Stimulated activated CD8-positive, alpha-beta memory T cell treated with anti-CD3 and anti-CD28 coated beads, Interleukin-7, amount 100 ng/mL, for 1 hour (primary cell): ENCODE measurements at places on chromosomes 6 and 20.

GRCh38 chr6:118876198-118876597 is 17.8 kb upstream of the ASF1A start:
- DNase-seq, result no peak

DNA sequence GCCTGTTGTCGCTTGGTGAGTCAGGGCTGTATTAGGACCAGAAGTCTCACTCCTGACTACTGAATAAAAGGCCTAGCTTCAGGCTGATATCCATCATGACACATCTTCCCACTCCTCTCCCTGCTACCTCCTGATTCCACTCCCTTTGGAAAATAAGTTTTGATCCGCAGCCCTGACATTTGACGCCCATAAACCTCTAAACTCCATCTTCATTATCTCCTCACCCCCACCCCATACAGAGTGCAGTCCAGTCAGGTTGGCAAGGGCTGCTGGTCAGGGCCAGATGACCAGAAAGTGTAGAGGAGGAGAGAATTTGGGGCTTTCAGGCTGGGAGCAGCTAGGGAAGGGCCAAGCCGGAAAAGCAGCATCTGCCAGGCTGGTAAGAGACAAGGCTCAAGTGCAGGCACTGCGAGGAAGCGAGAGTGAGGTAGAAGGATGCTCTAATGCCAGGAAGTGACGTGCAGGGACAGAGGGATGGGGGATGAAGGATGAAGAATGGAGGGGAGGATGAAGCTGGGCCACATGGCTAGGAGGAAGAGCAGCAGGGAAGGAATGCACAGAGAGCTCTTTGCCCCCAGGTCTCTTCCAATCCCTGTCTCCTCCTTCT is 1.2 kb downstream of the GGT7 start:
- DNase-seq, result no peak

DNA sequence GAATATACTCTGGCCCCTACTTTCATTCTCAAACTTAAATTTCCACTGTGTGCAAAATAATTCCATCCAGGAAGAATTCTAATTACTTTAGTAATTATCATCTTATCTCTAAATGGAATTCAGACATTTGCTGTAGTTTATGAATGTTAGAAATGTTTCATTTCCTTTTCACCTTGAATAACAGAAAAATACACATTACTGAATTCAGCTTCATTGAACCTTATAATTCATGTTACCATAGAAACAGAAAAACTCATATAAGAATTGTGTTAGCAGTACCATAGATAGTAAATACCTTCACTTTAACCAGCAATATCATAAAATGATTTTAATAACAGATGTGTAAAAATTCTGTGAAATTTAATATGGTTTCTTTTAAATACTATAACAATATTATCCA is 514.9 kb downstream of the CDKAL1 start:
- no peak for DNase-seq

DNA sequence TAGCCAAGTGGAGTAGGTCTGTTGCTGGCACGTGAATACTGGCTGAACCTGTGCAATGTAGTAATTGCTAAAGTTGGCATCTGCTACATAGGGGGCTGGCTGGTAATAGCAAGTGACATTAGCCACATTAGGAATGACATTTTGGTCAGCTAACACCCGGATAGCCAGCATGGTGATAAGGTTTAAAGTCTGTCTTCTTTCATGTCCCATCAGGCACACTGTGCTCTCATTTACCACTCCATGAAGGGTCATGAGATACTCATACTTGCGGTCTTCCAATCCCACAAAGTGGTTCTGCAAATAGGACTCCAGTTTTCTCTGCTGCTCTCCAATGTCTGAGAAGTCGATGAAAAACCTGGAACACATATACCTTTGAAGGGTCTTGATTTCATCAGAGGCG is 2.8 kb downstream of the TENT5A start:
- no peak for DNase-seq

DNA sequence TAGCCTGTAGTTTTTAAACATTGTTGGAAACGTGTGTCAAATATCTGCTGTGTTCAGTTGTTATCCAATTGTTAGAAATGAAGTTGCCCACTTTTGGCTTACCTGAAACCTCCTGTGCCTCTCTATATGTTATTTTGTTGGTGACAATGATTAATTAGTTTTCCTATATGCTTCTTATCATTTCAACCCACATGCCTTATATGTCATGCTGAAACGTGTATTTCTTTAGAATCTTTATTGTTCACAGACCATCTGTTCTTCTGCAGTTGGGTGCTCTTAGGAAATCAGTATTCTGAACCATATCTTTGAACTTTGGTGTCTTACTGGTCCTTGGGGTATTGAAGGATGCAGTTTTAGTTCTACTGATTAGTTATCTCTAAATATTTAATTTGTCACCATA is 91.2 kb upstream of the SCGN start:
- DNase-seq, result no peak

DNA sequence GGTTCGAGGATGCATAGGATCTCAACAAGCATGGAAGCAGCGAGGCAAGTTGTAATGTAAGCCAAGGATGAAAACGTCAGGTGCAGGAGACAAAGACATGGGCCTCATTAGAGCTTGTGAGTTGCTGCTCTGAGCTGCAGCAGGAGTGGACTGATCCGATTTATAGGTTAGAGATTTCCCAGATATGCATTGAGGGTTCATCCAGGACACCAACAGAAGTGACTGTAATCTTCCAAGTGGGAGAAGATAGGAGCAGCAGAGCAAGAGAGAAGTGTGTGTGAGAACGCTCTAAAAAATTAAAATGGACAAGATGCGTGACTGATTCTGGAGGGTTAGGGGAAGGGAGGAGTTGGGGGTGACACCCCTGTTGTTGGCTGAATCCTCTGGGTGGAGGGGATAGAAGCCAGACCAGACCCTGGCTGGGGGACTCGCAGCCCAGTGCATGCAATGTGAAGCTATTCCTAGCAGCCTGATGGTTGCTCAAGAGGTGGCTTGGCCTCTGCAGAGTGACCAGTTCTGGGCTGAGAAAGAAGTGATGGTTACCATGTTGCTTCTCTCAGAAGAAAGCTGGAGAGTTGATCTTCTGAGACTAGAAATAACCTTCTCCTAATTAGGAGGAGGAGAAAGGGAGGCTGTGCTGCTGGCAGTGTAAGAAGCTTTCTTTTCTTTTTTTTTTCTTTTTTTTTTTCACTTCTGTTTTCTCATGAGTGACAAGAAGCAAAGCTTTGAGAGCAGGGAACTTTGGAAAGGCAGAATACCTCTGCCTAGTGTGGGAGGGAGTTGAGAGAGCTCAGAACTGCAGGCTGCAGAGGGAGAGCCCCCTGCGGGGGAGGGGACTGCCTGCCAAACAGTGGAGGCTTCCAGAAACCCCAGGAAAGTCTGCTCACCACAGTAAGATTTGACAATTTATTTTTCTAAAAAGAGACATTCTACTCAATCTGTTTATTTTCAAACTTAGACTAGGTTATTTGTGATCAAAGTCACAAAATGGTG is 116.9 kb downstream of the SLX4IP start:
- no peak for DNase-seq

DNA sequence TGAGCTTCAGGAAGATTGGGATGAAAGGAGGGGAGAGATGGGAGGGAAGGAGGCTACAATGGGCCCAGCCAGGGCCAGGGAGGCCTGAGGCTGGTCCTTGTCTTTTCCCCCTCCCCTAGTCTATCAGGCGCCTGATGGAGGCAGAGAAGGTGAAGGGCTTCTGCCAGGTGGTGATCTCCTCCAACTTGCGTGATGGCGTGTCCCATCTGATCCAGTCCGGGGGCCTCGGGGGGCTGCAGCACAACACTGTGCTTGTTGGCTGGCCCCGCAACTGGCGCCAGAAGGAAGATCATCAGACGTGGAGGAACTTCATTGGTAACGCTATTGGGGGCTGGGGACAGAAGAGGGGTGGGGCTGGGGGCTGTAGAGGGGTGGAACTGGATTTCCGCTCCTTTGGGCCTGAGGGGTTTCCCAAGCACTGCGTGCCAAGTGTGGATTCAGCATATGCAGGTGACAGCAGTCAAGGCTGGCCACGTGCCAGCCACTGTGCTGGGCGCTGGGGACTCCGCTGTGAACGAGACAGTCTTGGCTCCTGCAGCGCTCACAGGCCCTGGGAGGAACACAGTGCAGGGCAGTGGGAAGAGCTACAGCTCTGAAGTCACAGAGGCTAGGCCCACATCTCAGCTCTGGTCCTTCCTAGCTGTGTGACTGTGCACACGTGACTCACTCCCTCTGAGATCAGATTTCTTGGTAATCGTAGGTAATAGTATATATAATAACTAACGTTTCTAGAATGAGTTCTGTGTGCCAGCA is 22.7 kb downstream of the SLC12A5 start:
- no peak for DNase-seq

DNA sequence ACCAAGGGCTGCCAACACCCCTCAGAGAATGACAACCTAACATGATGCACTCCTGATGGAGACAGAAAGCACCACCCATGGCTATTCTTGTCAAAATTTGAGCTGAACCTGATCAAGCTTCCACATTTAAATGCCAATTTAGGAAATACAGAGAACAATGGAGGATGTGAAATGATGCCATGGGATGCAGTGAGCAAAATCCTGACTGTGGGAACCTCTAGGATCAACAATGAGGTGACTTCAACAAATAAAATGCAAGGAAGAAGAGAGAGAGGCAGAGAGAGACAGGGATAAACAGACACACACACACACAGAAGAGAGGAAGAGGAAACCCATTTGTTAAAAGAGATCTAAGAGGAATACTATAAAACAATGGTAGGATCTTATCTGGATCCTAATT is 119.6 kb upstream of the NUP153 start:
- DNase-seq, result no peak

- DNase-seq, result no peak
Measured at GRCh38 chr20:50077818-50078601, 34.9 kb downstream of the UBE2V1 start.

- no peak for DNase-seq
Measured at GRCh38 chr6:148955441-148955840, 208.6 kb downstream of the UST start.

DNA sequence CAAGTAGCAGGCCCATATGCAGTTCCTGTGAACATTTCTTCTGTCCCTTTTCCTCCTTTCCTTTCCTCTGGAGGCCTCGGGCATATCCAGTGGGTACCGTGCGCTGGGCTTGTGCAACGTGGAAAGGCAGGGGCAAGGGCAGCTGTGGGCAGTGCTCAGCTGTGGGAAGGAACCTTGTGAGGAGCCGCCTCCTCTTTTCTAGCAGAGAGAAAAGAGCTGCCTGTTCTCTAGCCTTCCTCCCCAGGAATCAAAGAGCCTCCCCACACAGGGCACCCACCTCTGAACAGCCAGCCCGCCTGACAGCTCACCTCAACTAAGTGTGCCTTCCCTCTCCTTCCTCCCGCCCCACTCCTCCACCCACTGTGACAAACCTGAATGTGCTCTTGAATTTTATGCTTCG is 143.3 kb upstream of the HDDC2 start:
- DNase-seq, result no peak

DNA sequence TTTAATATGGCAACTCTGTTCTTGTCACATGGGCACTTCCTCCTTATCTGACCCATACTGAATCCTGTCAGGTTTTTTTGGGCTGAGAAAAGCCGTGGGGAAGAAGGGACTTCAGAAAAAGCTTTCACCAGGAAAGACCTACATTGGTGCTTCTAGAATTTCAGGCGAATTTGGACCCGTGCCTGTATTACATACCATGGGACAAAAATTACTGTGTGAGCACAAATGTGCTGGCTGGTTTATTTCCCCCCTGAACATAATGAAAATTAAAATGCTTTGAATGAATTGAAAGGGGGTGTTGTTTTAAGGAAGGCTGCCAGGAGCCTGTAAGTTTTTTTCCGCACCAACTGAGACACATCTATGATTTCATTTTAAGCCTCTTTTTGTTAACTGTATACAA is 29.6 kb downstream of the CAP2 start:
- DNase-seq, result no peak

DNA sequence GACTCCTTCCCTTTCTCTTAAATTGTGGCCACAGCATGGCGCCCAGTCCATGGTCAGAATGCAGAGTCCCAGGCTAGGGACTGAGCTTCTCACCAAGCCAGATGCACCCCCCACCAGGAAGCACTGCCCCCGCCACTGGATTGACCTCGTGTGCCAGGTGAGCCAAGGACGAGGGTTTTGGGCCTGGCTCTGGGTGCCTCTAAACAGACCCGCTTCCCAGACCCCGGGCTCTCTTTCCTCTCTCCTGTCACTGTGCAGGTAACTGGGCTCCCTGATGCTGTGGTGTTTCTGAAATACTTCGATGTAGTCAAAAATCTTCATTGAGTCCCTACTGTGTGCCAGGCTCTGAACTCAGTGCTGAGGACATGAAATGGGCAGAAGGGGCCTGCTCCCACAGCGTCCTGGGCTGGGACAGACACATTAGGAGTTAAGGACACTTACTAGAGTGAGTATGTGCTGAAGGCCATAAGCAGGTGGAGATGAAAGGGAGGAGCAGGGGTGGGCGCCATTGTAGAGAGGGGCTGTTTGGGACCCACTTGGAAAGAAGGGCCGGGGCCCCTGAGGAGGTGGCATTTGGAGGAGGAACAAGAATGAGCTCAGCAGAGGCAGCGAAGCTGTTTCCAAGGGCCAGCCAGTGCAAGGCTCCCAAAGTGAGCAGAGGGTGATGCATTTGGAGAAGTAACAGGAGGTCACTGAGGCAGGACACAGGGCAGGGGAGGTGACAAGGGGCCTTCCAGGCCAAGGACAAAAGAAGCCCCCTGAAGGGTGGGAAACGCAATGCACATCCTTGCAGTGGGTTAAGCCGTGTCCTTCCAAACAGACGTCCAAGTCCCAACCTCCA is 217.1 kb downstream of the ANKRD60 start:
- DNase-seq, result no peak

- no peak for DNase-seq
Measured at GRCh38 chr6:72654071-72654621, 32.3 kb downstream of the KCNQ5 start.

GRCh38 chr6:74248966-74249365 is 553.0 kb downstream of the CD109 start:
- no peak for DNase-seq

DNA sequence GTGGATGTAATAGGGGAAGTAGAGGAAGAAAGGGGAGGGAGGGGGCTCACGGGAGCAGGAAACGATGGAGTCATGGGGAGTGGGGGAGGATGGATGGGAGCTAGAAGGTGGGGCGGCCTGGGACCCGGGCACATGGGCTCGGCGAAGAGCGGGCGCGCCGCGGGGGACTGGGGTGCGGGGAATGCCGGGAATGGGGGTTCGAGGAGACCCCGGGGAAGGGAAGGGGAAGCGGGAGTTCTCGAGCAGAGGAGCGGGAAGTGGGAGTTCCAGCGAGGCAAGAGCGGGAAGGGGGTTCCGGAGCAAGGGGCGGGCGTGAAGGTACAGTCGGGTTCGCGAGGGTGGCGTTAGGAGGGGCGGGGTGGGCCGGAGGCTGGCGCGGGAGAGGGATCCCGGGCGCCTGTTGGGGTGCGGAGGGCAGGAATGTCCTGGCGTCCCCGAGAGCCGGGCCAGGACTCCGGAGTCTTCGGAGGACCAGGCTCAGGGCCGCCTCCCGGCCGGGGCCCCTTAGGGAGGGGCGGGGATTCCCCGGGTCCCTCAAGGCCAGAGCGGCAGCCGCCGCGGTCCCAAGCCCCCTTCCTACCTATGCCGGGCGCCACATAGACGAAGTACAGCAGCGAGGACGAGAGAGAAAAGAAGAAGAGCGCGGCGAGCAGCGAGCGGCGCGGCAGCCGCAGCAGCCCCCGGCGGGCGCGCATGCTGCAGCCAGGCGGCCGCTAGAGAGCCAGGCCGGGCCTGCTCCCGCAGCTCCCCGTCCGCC is 504 bp downstream of the B4GALT5 start:
- no peak for DNase-seq

GRCh38 chr6:95866732-95867131 is 149.0 kb upstream of the FUT9 start:
- DNase-seq, result no peak

- no peak for DNase-seq
Measured at GRCh38 chr20:60242836-60243505, 284.7 kb downstream of the CDH26 start.

- no peak for DNase-seq
Measured at GRCh38 chr6:130027948-130028347, 9.6 kb downstream of the L3MBTL3 start.
